Activated CD4-positive, alpha-beta T cell treated with anti-CD3 and anti-CD28 coated beads, Interleukin-2, amount 50 U/mL, for 24 hours (primary cell): ENCODE measurements at places on chromosomes 7 and 10.

GRCh38 chr10:112332509-112333228 is 41.2 kb upstream of the ACSL5 start:
- no peak for DNase-seq

- DNase-seq = no peak
These were observed 218.4 kb upstream of the PPP2R2D start for GRCh38 chr10:131682271-131682962.

DNA sequence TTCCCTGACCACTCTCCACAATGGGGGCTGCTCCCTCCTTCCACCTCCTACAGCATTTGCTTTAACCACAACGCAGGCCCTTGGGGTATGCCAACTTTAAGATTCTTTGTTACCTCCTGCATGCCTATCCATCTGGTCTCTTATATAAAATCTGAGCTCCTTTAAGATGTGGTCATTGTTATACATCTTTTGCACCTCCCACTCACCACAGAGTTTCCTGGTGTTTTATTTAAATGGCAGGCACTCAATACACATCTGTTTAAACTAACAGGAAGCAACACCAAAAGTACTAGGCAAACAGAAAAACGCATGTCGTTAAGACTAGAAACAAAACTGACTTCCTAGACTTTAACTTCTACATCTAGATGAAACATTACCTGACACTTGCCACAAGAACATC is 36.3 kb downstream of the SLC25A13 start:
- DNase-seq = no peak

DNA sequence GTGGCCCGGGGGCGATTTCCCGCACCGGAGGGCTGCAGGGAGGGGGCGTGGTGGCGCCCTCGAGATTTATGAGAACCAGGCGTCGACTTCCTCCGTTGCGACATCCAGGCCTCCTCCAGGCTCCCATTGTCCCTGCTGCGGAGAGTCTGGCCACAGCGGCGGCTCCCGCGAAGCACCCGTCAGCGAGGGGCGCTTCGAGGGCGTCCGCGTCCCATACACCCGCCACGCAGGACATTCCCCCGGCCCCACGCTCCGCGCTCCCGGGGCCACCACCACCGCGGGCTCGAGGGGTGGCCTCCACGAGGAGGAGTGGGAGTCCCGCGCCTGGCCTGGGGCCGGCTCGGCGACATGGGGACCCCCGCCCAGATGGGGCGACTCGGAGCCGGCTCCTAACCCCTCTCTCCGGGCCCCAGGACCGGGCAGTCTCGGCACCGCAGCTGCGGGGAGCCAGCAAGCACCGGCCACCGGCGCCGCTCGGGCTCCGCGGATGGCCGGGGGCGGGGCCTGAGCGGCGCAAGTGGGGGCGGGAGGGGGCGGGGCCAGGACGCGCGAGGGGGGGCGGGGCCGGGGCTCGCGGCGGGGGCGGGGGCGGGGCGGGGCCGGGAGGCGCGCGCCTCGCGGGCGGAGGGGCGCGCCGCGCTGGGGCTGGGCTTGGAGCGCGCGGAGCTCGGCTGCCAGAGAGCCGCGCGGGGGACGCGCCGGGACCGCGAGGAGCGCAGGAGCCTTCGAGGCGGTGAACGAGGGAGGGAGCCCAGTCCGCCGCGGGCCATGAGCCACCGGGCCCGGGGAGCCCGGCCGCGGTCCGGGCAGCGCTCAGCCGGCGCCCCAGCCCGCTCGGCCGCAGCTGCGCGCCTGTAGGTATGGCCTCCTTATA is at the start of gene SH2B2:
Gene SH2B2, plus strand, starts transcription at position 632 of the 874 bp plus-strand sequence. CDS start 13,683 bp downstream, outside the sequence.
- DNase-seq = no peak

GRCh38 chr7:5396999-5397663 is 26.5 kb downstream of the TNRC18 start:
- peak; percentile 63 for DNase-seq

GRCh38 chr7:150971242-150972022 is 6.7 kb downstream of the KCNH2 start:
- DNase-seq = no peak

DNA sequence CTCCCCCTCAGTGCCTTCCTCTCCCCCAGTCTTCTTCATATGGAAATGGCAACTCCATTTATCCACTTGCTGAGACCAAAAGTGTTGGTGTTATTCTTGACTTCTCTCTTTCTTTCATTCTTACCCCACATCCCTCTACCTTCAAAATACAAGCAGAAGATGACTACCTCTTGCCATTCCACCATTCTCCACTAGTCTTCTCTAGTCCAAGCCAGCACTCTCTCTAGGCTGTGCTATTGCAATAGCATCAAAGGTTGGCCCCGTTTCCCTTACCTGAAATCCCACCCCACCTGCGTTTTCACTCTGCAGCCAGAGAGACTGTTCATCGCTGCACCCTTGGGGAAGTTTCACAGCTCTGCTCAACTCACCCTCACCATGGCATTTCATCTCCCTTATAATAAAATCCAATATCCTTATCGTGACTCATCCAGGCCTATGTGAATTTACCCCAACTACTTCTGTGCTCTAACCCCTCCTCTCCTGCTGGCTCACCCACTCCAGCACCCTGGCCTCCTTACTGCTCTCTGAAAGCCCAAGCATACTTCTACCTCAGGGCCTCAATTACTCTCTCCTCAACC is 109.1 kb downstream of the LSM5 start:
- DNase-seq = no peak

GRCh38 chr10:104374591-104374990 is 21.0 kb downstream of the CFAP58 start:
- DNase-seq = no peak

DNA sequence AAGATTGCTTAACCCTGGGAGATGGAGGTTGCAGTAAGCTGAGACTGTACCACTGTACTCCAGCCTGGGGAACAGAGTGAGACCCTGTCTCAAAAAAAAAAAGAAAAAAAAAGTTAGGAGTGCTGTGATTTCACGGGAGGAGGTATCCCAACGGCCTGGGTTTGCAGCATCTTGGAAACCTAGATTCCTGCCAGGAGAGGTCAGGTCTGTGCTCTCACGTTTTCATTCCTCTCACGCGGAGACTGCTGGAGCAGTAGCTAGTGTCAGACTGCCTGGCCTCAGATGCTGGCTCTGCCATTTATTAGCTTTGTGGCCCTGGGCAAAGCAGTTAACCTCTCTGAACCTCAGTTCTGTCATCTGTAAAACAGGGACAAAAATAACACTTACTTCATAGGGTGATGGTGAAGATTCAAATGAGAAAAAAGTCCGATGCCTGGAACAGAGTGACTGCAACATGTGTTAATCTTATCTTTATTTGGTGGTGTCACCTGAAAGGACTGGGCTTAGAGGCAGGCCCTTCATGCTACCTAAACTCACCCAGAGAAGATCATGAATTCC is 94.9 kb downstream of the GAD2 start:
- no peak for DNase-seq
